ENCODE measurements at places on chromosomes 7 and 10.
A peak's percentile ranks its signal among the peaks of the same experiment; 100 is the strongest.

DNA sequence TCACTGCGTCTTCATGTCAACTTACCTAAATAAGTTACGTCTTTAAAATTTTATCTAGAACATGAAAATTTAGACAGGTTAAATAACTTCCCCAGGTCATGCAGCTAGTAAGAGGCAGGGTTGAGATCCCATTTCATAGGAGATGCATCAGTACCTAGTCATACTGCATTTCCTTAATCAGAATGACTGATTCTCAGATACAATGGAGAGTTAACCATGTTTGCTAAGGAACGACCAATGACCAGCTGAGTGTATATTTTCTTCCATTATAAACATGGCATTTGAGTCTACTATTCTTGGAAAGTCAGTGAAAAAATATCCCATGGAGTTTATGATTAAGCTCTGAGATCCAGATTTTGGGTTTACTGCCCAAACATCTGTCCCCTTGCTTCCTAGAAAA is 39.6 kb downstream of the ENTPD1 start:
- no peak for DNase-seq

DNA sequence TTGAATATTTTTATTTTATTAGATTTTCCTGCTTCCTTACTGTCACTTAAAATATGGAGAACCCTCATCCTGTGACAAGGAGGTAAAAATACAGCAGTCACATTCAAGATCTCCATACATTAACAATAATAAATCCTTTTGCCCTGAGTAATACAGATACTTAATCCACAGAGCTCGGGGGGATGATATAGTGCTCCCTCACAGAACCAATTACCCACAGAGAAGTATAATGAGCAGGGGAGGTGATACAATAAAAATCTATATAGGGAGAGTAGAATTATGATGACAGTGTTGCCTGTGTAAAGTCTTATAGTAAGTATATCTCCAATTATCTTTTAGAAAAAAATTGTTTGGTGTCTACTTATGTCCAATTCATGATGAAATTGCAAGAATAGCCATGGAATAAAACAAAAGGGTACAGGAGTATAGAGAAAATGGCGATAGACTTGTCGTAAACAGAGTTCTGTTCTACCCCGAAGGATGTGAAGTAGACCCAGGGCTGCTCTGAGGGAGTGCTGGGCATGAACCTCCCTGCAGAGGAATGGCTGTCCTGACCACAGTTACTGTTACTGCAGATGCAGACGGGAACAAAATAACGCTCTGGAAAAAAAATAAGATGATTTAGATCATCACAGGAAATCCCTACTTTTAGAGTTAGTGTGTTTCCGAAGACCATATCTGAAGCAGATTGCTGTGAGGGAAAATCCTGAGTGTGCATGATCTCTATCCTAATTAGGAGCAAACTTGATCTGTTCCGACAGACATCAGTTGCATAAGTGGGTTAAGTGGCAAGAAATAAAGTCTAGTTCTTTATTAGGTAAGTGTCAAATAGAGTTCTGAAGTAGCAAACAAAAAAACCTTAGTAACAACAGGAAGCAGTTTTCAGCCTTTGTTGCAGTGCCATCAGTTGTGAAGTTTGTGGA is 123.7 kb downstream of the KAT6B start:
- DNase-seq, result no peak

GRCh38 chr7:85764034-85764433 is 577.2 kb upstream of the SEMA3D start:
- no peak for DNase-seq

DNA sequence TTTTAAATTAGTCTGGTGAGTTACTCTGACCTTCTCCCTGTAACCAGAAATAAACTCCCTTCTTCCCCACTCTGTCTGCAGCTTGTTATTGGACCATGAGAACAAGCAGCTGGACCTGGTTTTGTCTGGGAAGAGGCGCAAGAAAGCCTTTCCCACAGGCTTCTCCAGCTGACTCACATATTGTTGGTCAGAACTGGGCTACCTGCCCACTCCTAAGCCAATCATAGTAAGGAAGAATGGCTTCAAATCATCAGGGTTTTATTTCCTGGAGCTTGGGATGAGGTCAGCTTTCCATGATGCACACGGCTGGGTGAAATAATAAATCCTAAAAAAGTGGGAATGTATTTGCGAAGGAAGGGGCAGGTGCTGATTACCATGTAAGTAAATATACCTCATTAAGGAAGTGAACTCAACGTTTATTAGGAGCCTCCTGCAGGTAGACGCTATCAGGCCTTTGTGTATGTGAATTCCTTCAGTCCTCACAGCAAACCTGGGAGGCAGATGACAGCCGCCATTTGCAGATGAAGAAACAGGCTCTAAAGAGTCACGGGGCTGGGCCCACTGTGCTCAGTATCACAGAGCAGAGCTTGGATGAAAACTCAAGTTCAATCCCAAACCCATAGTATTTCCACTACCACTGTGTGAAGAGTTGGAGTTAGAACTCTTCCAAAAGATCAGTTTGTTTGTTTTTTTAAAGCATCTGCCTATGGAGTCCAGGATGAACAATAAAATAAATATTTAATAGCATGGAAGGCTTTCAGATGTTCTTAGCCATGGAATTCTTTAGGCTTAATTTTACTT is 32.8 kb downstream of the IL15RA start:
- DNase-seq, result no peak

GRCh38 chr7:38453826-38454225 is 177.3 kb downstream of the AMPH start:
- DNase-seq, result no peak

DNA sequence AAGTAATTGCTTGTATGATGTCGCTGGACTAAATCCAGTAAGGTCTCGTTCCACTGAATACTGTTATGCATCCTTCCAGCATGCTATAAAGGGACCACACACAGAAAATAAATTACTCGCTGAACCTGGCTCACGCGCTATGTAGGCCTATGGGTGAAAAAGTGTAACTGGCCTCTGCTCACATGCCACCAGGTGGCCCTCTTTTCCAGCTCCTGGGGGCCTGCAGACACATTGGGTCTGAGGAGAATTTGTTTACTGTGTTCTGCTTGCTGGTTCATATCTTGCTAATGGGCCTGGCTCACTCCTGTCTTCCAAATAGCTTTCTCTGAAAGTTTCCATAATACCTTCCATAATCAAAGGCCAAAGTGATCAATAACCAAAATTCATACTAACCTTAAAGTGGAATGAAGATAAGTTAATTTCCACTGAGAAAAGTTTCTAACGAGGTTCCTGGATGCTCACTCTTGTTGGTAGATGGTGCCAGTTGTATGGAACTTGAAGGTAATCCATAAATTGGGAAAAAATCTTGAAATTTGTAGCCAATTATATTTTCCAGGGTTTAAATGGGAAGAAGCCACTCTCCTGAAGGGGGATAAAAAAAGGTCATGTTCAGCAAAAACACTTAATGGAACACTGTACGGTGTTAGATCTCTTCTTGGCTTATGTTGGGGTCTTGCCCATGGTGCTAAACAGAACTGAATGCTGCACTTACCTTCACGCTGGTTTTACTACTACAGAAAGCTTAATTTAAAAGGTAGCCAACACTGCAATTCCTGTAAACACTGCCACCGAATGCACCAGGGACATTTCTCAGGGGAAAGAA is 27.0 kb upstream of the ZPBP start:
- peak; percentile 24 for DNase-seq

- DNase-seq, result no peak
These were observed 9.6 kb upstream of the C10orf105 start for GRCh38 chr10:71729161-71729636.

GRCh38 chr7:48595756-48596155 is 328.6 kb upstream of the CDC14C start:
- DNase-seq, result no peak

GRCh38 chr10:44807451-44807850 is 103.7 kb upstream of the TMEM72 start:
- no peak for DNase-seq

DNA sequence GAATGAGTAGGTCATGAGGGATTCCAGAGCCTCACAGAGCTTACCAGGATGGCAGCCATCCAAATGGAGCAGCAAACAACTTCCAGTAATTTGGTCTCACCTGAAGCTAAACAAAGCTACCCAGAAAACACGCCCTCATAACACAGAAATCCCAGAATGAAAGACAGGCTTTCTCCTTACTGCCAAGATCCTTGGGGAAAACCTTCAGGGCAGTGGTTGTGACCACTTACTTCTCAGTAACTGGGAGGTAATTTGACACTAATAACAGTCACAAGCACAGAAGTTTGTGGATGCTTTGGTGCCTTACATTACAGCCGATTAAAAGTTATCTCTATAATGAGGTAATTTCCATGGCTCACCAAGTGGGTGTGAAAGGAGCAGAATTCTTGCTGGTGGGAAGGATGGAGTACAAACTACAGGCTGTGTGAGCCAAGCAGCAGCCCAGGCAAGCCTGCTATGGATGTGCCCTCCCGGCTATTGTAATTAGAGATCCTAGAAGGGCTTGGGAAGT is 10.4 kb downstream of the WDR91 start:
- DNase-seq, result no peak

DNA sequence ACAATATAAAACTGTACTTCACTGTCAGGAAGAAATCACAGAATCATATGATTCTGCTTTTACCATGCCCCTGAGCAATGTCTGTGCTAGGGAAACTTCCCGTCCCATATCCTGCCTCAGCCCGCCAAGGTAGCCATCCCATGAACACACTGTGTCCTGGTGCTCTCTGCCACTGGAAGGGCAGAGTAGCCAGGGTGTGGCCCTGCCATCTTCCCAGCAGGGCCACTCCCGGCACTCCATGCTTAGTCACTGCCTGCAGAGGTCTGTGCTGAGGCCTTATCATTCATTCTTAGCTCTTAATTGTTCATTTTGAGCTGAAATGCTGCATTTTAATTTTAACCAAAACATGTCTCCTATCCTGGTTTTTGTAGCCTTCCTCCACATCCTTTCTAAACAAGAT is 31.8 kb downstream of the AP3M1 start:
- no peak for DNase-seq

DNA sequence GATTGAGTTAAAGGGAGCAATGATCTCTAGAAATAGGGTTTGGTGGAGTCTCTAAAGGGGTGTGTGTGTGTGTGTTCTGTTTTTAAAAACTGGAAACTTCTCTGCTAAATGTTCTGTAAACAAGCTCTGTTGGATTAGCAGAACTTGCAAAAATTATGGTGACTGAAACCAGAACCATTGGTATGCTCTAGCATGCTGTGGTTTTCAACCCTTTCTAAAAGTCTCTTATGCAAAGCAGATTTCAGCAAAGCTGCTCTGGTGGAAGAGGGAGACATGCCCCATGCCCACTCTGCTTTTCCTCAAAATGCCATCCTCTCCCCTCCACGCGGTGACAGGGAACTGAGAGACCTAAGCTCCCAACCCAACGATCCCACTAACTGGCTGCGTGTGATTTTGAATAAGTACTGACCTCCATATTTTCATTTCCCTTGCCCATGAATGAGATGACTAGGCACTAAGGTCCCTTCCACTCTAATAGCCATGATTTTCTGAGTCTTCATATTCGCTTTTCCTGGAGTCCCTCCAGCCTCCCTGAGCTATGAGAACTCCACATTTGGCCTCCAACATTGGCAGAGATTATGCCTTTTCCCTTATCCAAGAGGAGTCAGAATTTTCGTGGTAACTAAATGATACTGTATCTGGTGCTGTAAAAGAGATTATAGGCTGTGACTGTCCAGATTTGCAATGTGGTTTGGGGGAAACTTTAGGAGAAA is 117.3 kb upstream of the PALS2 start:
- no peak for DNase-seq

- peak; percentile 86 for DNase-seq
These were observed 45.7 kb upstream of the RBM33 start for GRCh38 chr7:155598810-155599210.
